ENCODE measurements at places on chromosomes 6 and 20.
A peak's percentile ranks its signal among the peaks of the same experiment; 100 is the strongest.

DNA sequence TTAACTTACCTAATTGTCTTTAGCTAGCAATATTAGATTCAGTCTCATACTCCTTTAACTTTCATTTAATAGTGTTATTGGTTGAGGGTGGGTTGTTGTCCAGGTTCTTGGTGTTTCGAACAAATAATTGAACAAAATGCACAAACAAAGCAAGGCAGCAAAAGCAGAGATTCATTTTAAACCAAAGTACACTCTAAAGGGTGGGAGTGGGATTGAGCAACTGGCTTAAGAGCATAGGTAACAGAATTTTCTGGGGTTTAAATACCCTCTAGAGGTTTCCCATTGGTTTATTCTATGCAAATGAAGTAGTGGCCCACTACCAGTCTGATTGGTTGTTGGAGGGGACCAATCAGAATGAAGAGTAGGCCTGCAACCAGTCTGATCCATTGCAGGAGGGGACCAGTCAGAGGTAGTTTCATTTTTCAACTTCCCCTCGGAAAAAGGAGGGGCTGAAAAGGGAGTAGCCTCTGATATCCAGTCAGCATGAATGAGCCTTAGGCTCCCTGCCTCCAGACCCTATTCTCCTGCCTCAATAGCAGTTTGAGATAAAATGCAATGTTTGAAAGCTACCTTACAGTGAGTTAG, 26.3 kb upstream of the RAB23 start:
- no peak for DNase-seq

- DNase-seq, result no peak
These were observed 12.6 kb upstream of the FAM209A start for GRCh38 chr20:56511926-56512325.

DNA sequence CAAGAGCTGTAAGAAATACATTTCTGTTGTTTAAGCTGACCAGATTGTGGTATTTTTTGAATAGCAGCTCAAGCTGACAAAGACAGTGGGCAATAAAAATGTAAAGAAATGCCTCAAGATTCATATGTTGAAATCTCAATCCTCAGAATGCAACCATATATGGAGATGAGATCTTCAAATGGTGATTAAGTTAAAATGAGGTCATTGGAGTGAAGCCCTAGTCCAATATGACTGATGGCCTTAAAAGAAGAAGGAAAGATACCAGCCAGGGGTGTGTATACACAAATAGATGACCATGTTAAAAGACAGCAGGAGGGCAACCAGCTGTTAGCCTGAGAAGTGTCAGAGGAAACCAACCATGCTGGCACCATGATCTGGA, 7.1 kb upstream of the DDO start:
- DNase-seq, result no peak

DNA sequence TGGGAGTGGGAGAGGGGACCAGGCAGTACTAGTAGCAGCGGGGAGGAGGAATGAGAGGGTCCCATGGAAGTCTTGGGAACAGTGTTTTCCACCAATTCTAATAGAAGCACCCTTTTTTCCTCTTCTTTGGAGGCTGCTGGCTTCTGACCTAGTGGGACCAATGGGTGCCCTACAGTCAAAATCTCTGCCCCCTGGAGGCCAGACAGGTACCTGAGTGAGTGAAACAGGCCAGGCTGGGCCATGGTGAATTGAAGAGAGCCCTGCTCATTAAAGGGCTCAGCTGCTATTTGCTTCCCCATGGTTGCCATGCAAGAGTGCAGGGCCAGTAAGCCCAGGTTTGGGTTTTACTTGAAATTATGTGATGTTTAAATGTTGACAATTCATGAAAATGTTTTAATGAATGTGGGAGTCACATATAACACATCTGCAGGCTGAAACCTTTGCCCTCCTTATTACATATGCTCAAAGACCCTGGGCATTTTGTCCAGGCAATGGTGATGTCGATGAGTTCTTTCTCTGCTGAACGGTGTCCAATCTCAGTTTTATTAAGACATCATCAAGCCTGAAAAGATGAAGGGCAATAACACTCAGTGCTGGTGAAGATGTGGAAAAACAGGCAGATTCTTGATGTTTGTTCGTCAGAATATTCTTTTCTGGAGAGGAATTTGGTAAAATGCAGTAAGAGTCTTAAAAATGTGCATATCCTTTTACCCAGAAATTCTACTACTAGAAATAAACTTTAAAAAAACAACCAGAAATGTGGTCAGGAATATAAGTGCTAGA, 42.3 kb upstream of the OCSTAMP start:
- no peak for DNase-seq

GRCh38 chr6:3421791-3422434, 34.9 kb downstream of the SLC22A23 start:
- no peak for DNase-seq

DNA sequence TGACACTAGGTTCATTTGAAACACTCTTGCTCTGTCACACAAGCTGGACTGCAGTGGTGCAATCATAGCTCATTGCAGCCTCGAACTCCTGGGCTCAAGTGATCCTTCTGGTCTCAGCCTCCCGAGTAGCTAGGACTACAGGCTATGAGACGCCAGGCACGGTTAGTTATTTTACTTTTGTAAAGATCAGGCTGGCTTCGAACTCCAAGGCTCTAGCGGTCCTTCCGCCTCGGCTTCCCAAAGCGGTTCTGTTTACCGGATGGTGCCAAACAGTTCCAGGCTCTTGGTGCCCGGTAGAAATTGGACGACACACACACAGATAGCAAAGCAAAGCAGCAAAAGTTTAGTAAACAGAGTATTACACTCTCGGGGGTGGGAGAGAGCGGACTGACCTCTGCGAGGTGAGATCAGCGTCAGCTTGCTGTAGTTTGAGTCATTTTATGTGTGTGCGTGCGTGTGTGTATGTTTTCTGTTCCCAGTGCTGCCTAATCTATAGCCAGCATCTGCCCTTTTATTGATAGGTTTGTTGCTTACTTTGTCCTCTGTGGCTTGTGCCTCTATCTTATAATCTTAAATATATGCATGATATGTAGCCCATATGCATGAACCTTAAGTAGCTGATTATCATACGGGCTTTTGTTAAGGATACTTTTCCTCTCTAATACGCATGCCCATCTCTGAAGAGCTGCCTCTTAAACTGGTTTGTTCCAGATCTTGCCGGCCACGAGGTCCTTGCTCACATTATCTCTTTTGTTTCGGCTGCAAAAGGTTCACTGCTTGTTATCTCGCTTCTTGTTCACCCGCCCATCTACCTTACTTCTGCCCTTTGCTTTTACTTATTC, 75.2 kb downstream of the OR2B2 start:
- DNase-seq, result peak; percentile 62

- no peak for DNase-seq
These were observed 237.0 kb upstream of the TAB2 start for GRCh38 chr6:149080511-149080910.

DNA sequence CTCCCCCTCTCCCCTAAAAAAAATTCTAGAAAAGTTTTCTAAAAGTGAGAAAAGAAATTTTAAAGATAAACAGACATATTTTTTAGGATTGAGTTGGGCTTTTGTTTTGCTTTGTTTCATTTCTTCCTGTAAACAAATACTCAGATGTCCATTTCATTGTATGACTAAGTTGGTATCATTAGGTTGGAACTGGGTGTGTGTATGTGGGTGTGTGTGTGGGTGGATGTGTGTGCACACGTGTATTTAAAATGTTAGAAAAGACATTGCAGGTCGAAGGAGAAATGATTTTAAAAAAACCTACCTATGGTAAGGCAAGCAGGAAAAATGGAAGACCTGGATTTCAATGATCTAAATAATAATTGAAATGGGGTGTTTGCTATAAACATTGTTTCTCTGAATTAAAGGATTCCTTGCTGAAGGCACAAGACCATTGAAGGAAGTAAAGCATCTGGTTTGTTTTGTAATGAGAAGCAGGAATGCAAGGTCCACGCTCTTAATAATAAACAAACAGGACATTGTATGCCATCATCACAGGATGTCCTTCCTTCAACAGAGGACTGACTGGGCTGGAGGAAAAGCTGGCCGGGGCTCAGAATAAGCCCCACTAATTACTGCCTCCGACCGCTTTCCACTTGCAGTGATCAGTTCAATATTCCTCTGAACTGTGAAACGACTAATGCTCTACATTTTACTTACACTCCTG, 996 bp upstream of the PRDM1 start:
- no peak for DNase-seq

GRCh38 chr20:53657279-53657678, 63.6 kb upstream of the ZNF217 start:
- no peak for DNase-seq
